SW480 (cell line): ENCODE measurements at places on chromosomes 7 and 10.

GRCh38 chr10:132294561-132295318 is 13.0 kb downstream of the STK32C start:
- no peak for DNase-seq

DNA sequence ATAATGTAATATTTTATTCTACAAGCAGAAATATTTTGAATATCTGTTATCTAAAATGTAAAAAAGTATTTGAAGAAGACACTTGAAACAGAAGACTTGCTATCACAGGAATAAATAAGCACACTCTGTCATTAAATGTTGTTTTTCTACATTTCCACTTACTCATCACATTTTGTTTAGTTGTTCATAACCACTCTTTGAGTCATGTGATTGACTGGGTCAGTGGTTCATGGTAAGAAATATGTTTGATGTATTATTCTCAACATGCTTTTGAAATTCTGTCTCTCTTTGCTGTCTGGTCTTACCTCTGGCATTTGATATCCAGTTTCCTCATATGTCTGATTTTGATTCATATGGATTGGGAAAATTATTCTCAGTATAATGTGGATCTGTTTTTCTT is 171.8 kb downstream of the SUGCT start:
- no peak for DNase-seq

DNA sequence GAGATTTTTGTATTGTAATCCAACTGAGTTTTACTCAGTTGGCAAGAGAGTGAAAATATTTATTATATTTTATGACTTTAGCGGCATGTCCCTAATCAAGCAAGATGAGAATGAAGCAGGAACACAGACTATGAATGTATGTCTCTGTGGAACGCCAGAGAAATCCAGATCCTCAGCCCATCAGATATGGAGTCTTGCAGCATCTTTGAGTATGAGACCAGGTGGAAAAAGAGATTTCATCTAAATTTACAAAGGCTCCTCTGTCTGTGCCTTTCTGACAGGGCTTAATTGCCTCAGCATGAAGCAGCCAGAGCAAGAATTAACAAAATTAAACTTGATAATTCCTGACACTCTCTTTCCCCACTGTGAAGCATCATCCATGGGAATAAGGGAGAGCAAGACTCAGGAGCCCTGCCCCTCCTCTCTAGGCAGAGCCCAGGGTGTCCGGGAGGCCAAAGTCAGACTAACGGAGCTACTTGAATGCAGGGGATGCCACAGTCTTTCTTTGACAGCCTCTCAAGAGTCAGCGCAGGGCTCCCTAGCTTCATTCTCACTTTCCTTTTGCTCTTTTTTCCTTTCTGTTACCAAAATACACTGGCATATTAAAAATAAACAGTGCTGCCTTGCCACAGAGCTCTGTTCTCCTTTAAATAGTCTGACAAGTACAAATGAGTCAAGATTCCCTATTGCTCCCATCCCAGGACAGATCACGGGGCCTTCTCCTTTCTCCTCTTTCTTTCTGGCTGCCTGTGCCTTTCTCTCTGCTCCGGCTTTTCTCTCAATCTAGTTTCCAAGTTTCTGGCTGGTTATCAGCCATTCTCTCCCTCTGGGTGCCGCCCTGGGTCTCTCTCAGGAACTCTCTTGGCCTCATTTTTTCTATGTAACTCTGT is 132.2 kb upstream of the INHBA start:
- no peak for DNase-seq

- no peak for DNase-seq
Observed at GRCh38 chr7:153430931-153431330, 621.3 kb upstream of the DPP6 start.

GRCh38 chr10:5614155-5614721 is 52.2 kb downstream of the ASB13 start:
- peak; percentile 48 for DNase-seq

DNA sequence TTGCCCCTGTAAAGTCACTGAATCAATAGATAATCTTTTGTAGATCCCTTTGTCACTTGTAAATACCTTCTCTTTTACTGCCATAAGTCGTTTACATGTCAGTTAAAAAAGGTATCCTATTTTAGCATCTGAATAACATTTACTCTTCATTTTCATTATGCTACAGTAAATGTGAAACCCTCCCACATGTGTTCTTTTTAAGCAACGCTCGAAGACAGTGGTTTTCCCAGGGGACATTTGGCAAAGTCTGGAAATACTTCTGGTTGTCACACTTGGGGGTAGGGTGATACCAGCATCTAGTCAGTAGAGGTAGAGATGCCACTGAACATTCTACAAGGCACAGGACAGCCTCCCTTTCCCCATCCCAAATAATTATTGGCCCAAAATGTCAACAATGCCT is 23.7 kb downstream of the ATAD1 start:
- DNase-seq, result no peak

- peak; percentile 81 for DNase-seq
Observed at GRCh38 chr7:106166651-106167342, 54.7 kb upstream of the SYPL1 start.

DNA sequence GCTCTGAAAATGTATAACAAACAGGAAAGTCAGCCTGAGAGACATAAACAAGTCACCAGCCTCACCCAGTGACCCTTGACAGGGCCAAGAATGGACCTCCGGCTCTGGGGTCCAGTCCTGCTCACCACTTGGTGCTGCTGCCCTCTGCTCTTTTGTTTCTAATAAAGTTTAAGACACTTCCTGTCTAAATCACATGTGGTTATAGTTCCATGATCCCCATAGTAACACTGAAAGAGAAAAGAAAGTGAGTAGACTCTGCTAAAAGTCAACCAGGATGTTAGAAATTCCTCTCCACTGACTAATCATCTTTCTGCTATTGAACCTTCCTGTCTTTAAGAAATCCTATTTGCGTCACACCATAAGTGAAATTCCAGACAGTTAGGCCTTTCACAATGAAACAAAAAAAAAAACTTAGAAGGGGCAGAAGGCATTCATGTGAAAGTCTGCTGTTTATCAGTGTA is 179.2 kb upstream of the BET1 start:
- peak; percentile 79 for DNase-seq

GRCh38 chr10:29649561-29650551 is 15.1 kb upstream of the SVIL start:
- DNase-seq, result no peak

DNA sequence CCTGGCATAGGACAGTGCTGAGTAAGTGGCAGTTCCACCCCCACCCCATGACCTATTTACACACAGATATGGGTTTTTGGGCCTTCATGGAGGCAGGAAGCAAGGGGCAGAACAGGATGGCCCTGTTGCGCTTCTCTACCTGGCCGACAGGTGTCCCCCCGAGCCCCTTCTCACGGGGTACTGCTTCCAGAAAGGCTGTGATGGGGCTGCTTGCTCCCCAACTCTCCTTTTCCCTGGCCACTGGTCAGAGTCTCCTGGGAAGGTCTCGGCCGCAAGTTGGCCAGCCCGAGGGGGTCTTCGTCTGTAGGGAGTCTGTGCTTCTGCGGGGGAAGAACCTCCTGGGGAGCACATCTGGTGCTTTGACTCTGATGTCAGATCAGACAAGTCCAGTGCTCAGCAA is 139.8 kb upstream of the TNS3 start:
- DNase-seq, result no peak

DNA sequence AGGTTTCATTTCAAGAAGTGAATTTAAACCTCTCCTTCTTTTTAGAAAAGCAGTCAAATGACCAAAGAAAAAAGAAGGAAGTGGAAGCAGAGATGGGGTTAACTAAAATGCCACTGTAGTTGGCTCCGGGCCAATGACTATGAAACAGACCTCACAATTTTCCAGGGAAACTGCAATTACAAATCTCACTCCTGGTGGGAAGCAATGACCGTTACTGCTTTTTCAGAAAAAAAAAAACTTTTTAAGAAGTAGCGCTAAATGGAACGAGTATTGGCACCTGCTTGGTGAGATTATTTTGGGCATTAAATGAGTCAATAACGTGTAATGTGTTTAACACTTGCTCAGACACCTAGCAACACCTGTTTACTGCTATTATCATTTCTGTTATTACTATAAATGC is 1.2 kb downstream of the SFRP4 start:
- no peak for DNase-seq

DNA sequence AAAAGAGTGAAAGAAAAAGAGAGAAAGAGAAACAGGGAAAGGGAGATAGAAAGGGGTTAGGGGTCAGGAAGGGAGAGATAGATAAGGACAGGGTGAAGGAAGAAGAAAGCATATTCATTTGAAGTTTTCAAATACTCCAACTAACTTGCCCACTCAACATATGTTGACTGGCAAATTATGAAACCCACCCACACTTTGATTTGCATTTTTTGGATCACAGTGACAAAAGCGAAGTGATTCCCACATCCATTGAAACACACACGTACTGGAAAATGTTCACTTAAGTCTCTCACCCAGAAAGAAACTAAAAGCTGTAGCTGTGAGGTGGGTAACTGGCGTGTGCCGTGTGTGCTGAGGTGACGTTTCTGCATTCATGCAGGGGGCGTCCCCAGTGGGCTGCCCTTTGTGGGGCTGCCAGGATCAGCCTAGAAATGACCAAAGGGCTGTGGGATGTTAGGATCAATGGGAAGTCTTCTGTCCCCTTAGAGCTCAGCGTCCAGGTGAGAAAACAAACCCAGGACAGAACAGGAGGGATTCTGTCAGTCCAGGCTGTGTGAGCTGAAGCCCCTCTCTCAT is 134.9 kb upstream of the ADARB2 start:
- DNase-seq, result no peak

DNA sequence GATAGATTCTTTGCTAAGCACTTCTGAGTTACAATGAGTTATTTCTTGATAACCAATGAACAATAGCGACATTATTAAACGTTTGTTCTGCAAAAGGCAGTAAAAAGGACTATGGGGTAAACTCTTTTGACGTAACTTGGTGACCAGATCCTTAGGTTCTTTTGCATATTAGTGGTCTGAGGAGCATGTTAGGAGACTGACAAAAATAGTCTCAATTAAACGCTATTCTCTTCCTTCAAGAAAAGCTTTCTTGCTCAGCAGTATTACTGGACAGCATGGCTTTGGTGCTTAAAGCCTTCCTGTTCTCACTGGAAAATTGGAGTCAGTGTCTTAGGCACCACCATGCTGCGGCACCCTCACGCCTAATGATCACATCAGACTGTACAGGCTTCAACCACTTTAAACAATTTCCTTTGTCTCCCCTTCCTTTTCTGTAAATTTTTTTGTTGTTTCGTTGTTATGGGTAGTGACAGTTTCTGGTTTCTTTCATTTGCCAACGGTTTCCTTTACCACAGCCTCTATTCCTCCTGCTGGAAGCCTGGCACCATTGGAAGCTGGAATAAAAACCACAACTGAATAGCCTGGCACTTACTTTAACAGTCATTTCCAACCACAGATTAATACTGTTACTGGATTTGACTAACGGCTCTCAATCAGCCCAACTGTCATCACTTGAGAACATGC is 49.2 kb upstream of the FAM133B start:
- DNase-seq, result peak; percentile 81

GRCh38 chr7:876972-877311 is 588 bp downstream of the GET4 start:
- peak; percentile 71 for DNase-seq

- no peak for DNase-seq
Observed at GRCh38 chr7:106448992-106449859, 164.4 kb upstream of the NAMPT start.

GRCh38 chr10:97782455-97783228 is 10.8 kb upstream of the SFRP5 start:
- no peak for DNase-seq
